A549 treated with dexamethasone at 1 μM for 4 hours (cell line): ENCODE measurements at places on chromosomes 2 and 18. TPM values are rescaled to one million over a fixed set of nuclear protein-coding genes. Genes with fewer than 3 reads are reported as not detected.

The ATP6V1B1 gene
- total RNA-seq: 1.2 to 2.4 TPM (median 1.8 TPM) in 5 replicates

The STAT4 gene
- 3.9 to 5.7 TPM (median 4.8 TPM) in 5 replicates for total RNA-seq

The C2orf92 gene
- 0.26 to 0.77 TPM (median 0.59 TPM) in 5 replicates for total RNA-seq

The HOXD10 gene
- total RNA-seq: 4.1 to 6.7 TPM (median 5.3 TPM) in 5 replicates

The EMX1 gene
- total RNA-seq: 0.07 to 0.28 TPM (median 0.21 TPM) in 4 of 5 replicates, not detected in the other
